Myocyte (in vitro differentiated cells): ENCODE measurements at places on chromosomes 4 and X. TPM values are rescaled to one million over a fixed set of nuclear protein-coding genes. Genes with fewer than 3 reads are reported as not detected.

The RNF150 gene
- 1.5 and 4.4 TPM in 2 replicates for total RNA-seq

The GAGE2A gene
- not detected in 2 replicates for total RNA-seq

The BEX2 gene
- 6.5 and 11.7 TPM in 2 replicates for total RNA-seq

The ENPP6 gene
- not detected in 2 replicates for total RNA-seq

The ADH5 gene
- 118 and 122 TPM in 2 replicates for total RNA-seq

The NDNF gene
- not detected in 2 replicates for total RNA-seq

The FMR1 gene
- total RNA-seq = 25.6 and 31.8 TPM in 2 replicates

The ALAS2 gene
- total RNA-seq = not detected in 2 replicates

The PITX2 gene
- 66.1 and 140 TPM in 2 replicates for total RNA-seq

The PHEX gene
- 0.05 and 0.13 TPM in 2 replicates for total RNA-seq

The CCNB3 gene
- total RNA-seq = 0.21 and 0.24 TPM in 2 replicates

The RNF212 gene
- not detected in 2 replicates for total RNA-seq

The GASK1B gene
- 75.9 and 106 TPM in 2 replicates for total RNA-seq

The USP27X gene
- total RNA-seq = 0.99 and 1.4 TPM in 2 replicates

The GPR173 gene
- 2.2 and 2.5 TPM in 2 replicates for total RNA-seq

The FBXO8 gene
- total RNA-seq = 14.7 and 16.4 TPM in 2 replicates

The VEGFC gene
- 8.1 and 13.0 TPM in 2 replicates for total RNA-seq

The FOXR2 gene
- total RNA-seq = not detected in 2 replicates

The CFP gene
- 0.08 and 0.47 TPM in 2 replicates for total RNA-seq

The CFAP47 gene
- not detected in 2 replicates for total RNA-seq

The F9 gene
- not detected in 2 replicates for total RNA-seq

The BTK gene
- not detected in 2 replicates for total RNA-seq

The KCNIP4 gene
- total RNA-seq = not detected in 2 replicates

The HSFX4 gene
- total RNA-seq = not detected in 2 replicates
